ENCODE measurements at places on chromosomes 2 and 18.

DNA sequence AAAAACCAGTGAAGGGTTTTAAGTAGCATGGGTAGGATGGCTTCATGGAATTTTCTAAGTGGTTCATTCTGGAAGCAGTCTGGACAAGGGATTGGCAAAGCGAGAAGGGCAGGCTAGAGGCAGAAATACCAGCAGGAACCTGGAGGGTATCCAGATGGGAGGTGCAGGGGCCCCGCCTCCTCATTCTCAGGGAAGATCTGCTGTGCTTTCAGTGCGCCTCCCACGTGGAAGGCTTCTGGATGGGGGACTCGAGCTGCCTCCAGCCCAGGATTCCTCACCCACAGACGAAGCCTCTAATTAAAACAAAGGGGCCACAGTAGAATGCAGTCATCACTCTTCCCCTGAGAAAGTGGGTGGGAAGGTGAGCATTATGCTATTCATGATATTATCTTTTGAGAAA lies 79.8 kb downstream of the VSNL1 start:
- no peak for DNase-seq

- no peak for DNase-seq
These were observed 117.7 kb downstream of the B3GNT2 start for GRCh38 chr2:62313449-62314227.

GRCh38 chr2:176585791-176586190 lies 316.5 kb downstream of the MTX2 start:
- no peak for DNase-seq

GRCh38 chr2:25587361-25587760 lies 86.0 kb downstream of the DTNB start:
- DNase-seq = no peak

GRCh38 chr2:145221032-145221431 lies 701.1 kb upstream of the ZEB2 start:
- DNase-seq = no peak

DNA sequence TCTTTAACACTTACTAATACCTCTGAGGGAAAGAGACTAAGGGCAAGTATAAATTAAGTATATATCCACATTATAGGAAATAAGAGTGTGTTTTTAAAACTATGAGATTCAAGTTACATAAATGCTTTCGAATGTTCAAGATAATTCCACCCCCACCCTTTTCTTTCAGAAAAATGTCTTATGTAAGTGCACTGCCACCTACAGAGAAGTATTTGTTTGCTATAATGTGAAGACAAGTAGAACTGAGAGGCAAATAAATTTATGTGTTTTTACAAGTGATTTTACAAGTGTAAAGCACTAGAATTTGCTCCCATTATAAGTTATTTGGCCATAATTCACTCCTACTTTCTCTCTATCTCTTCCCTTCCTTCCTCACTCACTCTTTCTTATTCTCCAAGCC lies 99.9 kb upstream of the CRACDL start:
- no peak for DNase-seq

- no peak for DNase-seq
These were observed 831.1 kb downstream of the GALR1 start for GRCh38 chr18:78080761-78081160.

DNA sequence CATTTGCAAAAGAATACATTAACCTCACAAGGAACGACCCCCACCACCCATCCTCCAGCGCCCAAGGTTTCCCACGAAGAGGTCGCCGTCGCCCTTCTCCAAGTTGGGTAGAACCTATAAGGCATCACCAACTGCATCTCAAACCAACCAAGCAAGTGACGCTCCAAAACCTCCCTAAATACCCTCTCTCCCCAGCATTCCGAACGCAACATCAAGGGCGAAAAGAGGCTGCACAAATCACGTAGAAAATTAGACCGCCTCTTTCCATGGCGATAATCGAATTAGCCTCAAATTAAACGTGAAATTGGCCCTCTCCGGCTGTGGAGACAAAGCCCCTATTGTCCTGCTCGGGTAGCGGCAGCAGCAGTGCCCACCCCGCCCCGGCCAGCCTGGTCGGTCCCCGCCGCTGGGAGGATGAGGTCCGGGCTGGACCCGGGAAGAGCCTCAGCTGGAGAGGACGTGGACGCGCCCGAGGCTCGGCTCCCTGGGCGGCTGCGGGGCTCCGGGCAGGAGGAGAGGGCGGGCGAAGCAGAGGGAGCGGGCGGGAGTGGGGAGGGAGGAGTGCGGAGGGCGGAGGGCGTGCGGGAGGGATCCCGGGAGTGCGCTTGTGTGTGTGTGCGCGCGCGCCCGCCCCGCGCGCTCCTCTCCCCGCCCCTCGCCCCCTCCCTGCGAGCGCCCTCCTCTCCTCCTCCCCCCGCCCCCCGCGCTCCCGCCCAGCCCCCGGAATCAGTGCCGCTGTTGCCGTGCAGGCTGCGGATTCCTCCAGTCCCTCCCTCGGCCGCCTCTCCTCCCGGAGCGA lies at the start of gene SPTBN1:
Gene SPTBN1, plus strand, starts transcription at position 765 of the 799 bp plus-strand sequence. CDS start 70,092 bp downstream, outside the sequence.
- no peak for DNase-seq

DNA sequence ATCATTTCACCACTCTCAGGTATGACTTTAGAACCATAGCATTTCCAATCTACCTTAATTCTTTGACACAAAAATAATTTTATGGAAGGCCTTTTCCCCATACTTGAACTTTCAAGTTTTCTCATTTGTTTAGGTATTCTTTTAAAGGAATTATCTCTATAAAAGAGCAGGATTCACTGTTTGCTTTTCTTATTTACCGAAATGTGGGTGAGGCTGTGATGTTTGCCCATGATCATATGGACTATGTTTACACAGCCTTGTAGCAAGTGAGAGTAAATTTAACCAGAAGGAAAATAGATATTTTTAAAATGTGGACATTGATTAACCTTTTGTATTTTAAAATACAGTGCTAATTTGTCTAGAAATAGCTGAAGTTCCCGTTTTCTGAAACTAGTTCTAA lies 26.3 kb downstream of the CAB39 start:
- no peak for DNase-seq

DNA sequence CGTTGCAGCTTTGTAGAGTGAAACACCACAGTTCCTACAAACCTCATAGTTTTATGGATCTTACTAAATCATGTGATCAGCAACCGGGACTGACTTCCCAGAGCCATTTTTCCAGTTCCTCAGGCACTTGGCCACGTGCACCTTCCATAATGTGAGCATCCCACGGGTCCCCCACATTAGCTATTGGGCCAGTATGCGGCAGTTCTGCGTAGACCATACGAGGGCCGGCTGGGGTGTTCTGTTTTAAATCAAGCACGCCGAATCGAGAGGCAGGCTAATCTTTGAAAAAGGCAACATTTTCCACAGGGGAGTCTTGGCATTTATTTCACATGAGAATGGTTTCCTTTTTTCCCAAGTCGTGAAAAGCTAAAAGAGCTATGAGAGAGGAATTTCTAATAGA lies 135.6 kb upstream of the CCDC195 start:
- no peak for DNase-seq

GRCh38 chr2:50753234-50753633 lies 278.7 kb downstream of the NRXN1 start:
- no peak for DNase-seq

- no peak for DNase-seq
These were observed at the start of gene COL3A1 for GRCh38 chr2:188974164-188974563. Gene COL3A1 (plus strand): TSS chr2:188974373. CDS start chr2:188974490, 117 bp downstream.

DNA sequence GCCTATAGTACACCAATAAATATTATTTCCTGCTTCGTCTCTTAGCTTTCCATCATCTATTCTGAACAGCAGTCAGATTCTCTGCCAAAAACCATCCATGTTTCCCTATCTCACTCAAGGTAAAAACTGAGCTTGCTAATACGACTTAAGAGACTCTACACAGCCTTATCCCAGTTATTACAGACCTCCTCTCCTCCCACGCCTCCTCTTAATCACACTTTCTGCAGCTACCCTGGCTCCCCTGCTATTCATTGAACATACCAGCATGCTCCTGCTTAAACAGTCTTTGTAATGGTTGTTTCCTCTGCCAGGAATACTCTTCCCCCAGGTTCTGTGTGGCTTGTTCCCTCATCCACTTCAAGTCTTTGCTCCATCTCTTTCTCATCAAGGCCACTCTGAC lies 81.5 kb downstream of the PDE1A start:
- DNase-seq = no peak

DNA sequence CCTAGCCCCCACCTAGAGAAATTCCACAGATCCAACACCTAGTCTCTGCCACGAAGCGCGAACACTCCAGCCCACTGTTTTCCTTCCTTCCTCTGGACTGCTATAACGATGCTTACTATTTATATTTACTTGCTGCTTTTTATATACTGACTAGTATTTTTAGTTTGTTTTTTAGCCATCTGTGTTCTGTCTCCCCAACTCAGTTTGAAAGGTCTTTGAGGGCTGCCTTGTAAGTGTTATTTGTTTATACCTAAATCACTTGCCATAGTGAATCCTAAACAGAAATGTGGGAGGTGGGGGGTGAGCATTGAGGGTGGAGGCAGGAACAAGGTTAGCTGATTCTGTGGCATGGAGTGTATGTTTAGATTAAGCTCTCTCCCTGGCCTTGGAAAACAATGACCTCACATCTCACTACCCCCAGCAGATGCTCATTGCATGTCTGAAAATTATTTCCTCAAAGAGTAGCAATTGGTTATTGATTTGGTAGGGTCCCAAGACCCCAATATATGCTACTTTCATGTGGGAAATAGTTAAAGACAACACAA lies 1.1 kb upstream of the NCKAP5 start:
- no peak for DNase-seq

- DNase-seq = no peak
These were observed 130.0 kb upstream of the GPC1 start for GRCh38 chr2:240305369-240305962.

- no peak for DNase-seq
These were observed 420.1 kb upstream of the ZNF804A start for GRCh38 chr2:184178229-184178628.

GRCh38 chr18:49985236-49985635 lies 171.9 kb upstream of the ACAA2 start:
- DNase-seq = no peak

GRCh38 chr2:146952696-146953095 lies 892.1 kb upstream of the ACVR2A start:
- no peak for DNase-seq

DNA sequence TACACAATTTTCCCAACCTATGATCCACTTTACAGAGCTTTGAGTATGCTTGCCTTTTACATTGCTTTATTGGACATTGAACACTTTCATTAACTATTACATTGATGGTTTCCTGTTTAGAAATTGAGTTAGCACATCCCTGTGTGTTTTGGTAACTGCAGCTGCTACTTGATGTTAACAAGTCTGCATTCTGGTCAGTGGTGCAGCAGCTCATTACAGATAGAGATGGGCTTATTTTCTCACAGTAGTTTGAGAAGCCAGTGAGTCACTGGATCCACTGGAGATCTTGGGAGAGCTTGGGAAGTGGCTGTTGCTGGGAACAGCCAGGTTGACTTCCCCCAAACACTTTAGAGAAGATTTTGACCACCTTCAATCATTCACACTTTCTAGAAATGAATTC lies 150.5 kb downstream of the ARHGAP15 start:
- DNase-seq = no peak

DNA sequence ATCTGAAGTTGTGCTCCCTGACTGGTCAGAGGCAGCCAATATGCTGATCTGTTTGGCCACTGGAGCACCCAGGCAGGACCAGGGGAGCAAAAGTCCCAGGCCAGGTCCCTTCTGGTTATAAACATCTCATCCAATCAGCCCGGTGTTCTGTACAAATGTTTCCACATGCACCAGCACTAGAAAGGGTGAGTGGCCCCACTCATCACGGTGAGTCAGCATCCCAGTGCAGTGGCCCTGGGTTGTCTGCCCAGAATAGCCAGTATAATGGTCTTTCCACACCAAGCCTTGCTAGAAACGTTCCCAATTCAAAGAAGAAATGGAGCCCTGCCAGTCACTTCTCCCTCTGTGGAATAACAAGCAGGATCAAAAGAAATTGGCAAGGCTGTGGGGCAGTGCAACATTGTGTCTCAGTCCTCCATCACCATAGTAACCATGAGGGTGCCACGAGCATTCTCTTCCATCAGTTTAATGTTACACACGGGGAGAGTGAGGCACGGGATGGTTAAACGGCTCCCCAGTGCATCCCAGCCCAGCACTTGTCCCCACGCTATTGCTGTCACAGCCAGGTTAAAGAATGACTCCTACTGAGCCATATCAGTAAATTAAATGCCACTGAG lies 174.9 kb downstream of the SEPTIN10 start:
- DNase-seq = no peak

DNA sequence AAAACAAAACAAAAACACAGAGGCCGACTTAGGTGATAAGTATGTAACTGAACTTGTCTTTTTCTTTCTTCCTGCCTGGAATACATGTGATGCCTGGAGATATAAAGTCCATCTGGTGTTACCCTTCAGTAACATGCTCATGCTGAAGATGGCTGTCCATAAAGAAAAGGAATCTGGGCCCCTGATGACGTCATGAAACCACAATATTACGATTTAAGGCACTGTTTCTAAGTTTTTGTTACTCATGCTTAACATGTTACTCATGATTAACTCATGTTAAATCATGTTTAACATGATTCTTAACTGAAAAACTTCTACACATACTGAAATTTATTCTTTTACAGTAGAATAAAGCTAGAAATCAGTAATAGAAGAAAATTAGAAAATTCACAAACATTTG lies 49.0 kb downstream of the STRADB start:
- no peak for DNase-seq

GRCh38 chr2:128280901-128281321 lies 37.8 kb downstream of the HS6ST1 start:
- no peak for DNase-seq

DNA sequence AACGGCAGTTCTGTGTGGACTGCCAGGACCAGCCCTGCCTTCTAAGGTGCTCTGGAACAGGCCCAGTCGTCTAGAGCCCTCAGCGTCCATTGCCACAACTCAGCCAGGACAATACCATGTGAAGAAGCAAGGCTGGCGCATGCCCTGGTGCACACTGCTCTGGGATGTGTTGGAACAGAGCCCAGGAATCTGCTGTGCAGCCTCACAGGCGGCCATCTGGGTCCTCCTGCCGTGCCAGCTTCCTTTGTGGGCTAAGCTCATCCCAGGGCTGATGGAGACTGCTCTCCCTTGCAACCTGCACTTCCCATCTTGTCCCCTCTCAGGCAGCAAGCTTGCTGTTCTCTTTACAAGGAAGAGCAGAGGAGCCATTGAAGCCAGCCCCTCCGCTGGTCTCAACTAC lies 246.4 kb upstream of the PXDN start:
- DNase-seq = no peak

DNA sequence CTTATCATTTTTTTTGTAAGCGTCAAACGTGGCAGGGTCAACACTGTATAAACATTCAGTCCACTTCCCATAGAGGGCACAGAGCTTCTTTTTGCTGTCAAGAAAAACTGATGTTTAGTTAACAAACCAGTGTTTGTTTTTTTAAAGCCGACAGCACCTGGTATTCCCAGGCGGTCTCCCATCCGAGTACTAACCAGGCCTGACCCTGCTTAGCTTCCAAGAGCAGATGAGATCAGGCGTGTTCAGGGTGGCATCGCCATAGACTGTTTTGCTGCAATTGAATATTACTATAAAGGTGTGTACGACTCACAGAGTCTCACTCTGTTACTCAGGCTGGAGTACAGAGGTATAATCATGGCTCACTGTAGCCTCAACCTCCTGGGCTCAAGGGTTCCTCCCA lies 31.5 kb downstream of the CABYR start:
- no peak for DNase-seq

Data from SIG-M5 (cell line).